ENCODE measurements at places on chromosomes 12 and 14.
A peak's percentile ranks its signal among the peaks of the same experiment; 100 is the strongest.

- no peaks in the 10 kb centered on the region for H3K36me3 ChIP-seq
- no peak overlapping the region for H3K27ac ChIP-seq
- H3K4me3 ChIP-seq, result no peak overlapping the region
- no peak for DNase-seq
- no peaks in the 10 kb centered on the region for H3K27me3 ChIP-seq
Observed at GRCh38 chr14:49221316-49221715, 364.9 kb downstream of the RPS29 start.

- no peak for DNase-seq
- no peaks in the 10 kb centered on the region for H3K4me1 ChIP-seq
- H3K36me3 ChIP-seq, result no peaks in the 10 kb centered on the region
- no peaks in the 10 kb centered on the region for H3K27me3 ChIP-seq
- no peak overlapping the region for H3K4me3 ChIP-seq
Observed at GRCh38 chr14:24042746-24043145, 9.1 kb upstream of the CARMIL3 start.

GRCh38 chr14:56244138-56244789 lies 126.1 kb downstream of the PELI2 start:
- no peak for DNase-seq
- no peaks in the 10 kb centered on the region for H3K4me1 ChIP-seq
- no peaks in the 10 kb centered on the region for H3K36me3 ChIP-seq
- H3K27ac ChIP-seq, result no peak overlapping the region
- H3K4me3 ChIP-seq, result no peak overlapping the region
- H3K27me3 ChIP-seq, result no peaks in the 10 kb centered on the region

DNA sequence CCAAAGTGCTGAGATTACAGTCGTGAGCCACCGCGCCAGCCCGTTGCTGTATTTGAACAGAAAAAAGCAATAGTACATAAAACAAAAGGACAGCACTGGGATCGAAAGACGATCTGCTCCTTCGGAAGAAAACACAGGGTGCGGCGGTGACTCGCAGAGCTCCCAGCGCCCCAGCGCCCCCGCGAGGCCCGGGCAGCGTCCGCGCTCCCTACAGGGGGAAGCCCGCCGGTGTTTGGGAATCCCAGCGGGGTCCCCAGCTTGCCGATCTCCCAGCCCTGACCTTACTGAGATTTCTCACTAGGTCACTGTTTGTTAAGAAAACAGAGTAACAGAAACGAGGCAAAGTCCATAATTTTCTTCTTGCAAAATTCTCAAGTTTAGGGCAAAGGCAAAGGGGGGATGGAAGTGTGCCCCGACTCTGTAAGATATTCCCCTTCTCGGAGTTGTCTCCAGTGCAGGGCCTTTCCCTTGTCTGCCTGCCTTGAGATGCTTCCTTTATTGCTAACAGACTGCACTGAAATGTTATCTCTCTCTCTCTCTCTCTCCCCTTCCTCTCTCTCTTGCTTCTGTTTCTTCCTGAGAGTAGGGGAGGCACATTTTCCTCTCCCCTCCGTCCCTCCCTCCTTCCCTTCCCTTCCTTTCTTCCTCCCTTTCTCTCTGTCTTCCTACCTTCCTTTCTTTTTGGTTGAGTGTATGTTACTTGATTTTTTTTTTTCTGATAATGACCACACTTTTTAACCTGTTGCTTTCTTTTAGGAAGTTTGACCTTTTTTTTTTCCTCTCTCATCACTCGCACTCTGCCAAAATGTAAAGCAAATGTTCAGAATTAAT lies 91.9 kb downstream of the TMEM30B start:
- peak overlapping the region; percentile 45 for H3K4me3 ChIP-seq
- H3K27me3 ChIP-seq, result no peaks in the 10 kb centered on the region
- peak; percentile 77 for DNase-seq
- H3K4me1 ChIP-seq, result no peaks in the 10 kb centered on the region

- H3K4me1 ChIP-seq, result no peaks in the 10 kb centered on the region
- H3K27ac ChIP-seq, result peak overlapping the region; percentile 63
- DNase-seq, result no peak
- H3K4me3 ChIP-seq, result no peak overlapping the region
Observed at GRCh38 chr14:24312736-24313507, 1.6 kb downstream of the LTB4R start.

All from kidney (tissue), 22 donors.